Activated CD8-positive, alpha-beta memory T cell treated with anti-CD3 and anti-CD28 coated beads for 24 hours (primary cell): ENCODE measurements at places on chromosomes 5 and 9.
A peak's percentile ranks its signal among the peaks of the same experiment; 100 is the strongest.

DNA sequence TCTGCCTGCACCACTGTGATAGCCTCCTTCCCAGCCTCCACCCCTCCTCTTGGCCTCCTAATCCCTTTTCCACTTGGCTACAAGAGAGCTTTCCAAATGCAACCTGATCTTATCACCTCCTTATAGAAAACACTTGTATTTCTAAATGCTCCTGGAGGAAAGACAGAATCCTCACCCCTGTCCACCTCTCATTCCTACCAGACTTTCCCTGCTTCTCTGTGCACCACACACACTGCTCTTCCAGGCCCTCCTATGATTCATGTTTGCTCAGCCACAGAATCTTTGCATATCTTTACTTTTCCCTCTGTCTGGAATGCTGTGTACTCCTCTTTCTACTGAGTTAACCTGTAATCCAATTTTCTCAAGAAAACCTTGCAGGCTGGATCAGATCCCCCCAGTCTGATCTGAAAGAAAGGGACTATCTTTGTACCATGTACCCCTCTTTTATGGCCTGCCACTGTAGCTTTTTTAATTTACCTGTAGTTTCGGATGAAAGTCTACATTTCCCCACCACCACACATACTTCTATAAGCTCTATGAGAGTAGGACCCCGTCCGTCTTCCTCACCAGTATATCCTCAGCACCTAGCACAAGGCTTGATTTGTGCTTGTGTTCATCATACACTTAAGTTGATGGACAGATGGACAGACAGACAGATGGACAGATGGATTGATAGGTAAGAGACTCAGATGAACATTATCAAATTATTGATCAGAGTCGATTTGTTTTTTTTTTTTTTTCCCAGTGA lies 95.3 kb downstream of the GALNT10 start:
- no peak for DNase-seq

DNA sequence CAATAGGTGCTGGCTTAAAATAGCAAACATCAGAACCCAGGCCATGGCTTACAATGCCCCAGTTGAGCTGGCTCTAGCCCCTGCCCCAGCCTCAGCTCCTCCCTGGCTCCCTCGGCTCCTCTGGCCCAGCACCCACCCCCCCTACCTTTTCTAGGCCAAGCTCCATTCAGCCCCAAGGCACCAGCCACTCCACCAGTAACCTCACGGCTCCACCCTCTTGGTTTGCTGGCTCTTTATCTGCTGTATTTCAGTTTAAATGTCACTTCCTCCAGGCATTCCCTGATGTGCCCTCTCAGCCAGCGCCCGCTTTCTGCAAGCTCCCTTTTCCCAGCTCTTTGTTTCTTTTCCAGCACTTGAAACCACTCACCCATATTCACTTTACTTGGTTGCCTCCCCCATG lies 10.6 kb downstream of the C1QTNF2 start:
- no peak for DNase-seq

DNA sequence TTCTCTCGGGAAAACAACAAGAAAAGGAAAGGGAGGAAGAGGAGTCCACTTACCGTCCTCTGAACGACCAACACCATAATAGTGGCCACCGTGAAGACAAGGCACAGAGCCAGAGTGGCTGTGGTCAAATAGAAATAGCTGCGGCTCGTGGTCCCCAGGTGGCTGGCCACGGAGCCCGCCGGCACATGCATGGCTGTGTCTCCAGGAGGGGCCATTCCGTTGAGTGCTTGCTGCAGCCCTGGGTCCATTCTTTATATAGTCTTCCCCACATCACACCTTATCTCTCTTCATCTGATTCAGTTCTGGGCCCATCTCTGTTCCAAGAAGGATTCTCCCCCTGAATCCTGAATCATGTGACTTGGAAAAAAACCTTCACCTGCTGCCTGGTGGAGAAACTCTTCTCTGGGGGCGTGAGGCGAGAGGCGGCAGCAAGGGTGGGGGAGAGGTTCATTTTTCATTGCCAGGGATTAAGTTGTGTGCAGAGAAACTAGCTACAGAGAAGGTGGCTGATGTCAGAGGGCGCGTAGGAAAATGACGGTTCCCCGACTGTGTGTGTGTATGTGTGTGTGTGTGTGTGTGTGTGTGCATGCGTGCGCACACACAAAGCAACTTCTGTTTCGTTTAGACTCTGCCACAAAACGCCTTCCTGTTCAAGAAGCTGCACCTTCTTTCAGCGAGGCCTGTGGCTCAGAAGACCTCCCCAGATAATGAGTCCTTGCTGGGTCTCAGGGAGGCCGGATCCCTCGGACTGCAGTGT lies at the start of gene TNFSF8:
Gene TNFSF8 (minus strand): TSS at position 536 of the 757 bp plus-strand sequence. CDS start 288 bp downstream, at position 248.
- peak; percentile 87 for DNase-seq

DNA sequence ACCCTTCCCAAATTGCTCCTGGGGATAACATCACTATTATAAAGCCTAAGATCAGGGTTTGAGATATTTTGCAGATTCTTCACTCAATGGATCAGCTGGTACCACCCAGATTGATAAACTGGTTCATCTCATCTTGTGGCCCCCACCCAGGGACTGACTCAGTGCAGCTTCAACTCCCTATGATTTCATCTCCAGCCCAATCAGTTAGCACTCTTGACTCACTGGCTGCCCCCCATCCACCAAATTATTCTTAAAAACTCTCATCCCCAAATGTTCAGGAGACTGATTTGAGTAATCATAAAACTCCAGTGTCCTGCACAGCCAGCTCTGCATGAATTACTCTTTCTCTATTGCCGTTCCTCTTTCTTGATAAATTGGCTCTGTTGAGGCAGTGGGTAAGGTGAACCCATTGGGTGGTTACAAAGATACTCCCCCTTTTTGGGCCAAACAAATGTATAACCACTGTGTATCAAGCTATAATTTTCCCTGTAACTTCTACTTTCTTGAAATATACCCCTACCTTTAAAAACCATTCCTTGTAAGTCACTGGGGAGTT lies 263.3 kb upstream of the IL12B start:
- no peak for DNase-seq

DNA sequence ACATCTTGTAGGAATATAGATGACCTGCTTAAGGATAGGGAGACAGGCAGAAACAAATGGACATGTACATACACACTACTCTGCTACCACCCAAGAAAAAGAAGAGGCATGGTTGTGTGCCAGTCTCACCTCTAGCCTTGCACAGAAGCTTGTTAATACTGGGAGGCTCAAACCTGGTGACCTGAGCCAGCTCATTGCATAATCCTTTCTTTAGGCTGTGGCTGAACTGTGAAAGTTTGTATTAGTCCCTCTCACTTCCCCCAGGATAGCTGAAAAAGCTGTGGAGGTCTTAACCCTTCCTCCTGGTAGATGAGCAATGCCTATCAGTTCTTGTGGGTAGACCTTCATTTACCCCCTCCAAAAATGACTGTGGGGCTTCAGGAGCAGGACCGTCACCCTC lies 28.7 kb downstream of the TPD52L3 start:
- no peak for DNase-seq

- DNase-seq: no peak
These were observed 313.5 kb upstream of the PANK3 start for GRCh38 chr5:168892618-168893186.

DNA sequence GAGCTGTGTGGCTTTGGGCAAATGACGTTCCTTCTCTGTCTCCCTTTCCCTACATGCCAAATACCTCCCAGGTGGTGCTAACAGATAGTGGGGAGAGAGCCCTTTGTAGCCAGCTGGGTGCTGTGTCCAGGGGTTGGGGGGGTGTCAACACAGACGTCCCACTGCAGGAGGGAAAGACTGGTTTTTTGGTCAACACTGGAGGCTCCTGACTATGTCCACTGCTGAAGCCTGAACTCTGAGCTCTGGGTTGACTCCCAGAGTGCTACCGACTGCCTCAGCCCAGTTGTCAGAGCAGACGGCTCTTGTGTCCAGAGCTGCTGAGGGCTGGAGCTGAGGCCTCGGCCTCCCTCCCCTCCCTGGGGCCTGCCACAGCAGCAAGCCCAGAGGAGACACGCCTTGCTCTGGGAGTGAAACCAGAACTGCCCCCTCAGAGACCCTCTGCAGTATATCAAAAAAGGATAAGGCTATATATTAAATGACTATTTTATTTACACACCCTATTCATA lies 14.8 kb upstream of the SLC25A51 start:
- no peak for DNase-seq

GRCh38 chr5:53783624-53784228 lies 223.3 kb downstream of the NDUFS4 start:
- no peak for DNase-seq

DNA sequence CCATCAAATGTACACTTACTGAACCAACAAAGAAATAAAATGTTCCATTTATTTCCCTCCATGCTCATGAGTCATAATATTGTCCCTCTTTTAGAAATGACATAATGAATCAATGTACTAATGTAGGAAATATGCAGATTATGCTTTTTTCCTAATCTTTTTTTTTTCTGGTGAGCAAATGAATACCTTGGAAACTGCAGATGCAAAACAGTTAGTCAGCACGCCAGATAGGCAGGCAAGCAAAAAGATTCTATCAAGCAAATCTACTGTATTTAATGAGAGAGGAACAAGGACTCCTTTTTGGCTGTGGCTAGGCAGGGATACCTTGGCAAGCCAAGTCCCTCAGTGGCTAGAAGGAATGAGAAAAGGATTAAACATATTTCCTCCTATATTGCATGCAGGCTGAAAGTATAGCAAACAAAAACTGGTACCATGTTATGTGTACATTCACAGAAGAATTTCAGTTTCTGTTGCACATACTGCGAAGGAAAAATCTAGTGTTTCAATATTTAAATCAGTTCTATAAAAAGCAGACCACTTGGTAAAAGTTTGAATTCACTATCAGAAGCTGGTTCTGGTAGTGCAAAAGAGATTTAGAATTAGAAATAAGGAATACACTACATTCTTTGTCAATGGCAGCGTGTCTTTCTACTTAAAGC lies 605.4 kb downstream of the TLE1 start:
- no peak for DNase-seq

DNA sequence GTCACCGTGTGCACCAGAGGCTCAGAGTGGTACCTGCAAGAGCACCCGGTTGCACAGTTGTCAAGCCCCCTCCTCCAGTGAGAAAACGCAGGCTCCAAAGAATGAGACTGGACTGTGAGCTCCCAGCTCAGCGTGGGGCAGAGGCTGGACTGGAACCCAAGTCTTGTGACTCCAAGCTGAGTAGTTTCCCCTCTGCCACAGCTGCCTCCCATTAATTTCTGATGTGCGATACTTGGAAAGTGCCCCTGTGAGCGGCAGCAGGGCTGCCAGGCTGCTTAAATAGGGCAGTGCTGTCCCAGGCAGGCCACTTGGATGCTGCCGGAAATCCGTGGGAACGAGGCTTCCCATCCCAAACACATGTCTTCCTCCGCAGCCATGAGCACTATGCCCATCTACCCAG lies 62.2 kb upstream of the ANGPTL2 start:
- no peak for DNase-seq

GRCh38 chr5:110544603-110545002 lies 181.9 kb downstream of the TMEM232 start:
- no peak for DNase-seq

DNA sequence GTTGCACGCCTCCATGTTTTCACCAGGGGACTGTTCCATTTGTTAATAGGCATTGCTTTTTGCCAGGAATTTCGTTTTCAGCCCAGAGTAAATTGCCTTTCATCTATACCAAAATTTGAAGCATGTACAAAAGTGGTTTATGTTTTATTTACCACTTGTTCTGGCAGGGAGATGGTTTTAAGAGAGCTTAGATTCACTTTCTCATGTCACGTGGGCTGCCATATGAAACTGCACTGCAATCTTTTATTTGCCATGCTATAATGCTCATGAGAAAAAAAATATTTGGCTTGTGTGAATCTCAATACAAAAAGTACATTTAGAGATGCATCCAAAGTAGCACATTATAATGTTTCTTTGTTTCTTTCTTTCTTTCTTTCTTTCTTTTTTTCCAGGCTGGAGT lies 284.1 kb upstream of the GRIA1 start:
- no peak for DNase-seq

DNA sequence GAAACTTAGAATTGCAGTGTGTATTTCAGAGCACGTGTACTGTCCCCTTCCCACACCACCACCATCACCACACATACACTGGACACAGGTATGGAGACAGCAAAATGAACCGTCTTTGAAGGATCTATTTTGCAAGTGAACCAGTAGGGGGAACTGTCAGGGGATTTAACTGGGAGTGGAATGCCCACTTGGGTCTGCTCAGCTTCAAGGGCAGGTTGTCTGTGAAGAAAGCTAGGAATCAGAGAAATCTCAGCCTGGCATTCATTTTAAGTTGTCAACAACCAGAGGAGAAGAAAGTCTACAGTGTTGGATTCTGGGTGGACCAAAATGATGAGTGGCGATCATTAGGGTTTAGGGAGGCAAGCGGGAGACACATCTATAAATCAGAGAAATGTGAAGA lies 147.0 kb downstream of the DCP2 start:
- DNase-seq: no peak

DNA sequence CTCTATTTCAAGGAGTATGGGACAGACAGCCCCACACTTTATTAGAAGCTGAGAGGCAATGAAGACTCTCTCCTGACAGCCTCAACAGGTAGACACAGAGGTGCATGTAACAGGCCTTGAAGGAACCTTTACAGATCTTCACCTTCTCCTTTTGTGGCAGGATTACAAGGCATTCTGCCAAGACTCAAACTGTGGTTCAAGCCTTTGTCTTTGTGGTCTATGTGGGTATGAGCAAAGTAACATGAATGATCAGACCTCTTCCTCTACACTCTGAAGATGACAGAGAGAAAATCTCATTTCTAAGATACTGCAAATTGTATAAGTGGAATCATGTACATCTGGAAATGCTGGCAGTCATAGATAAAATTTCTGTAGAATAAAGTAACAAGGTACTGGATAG lies 346.9 kb downstream of the CDH9 start:
- no peak for DNase-seq

- DNase-seq: no peak
These were observed 26.8 kb downstream of the NMRK1 start for GRCh38 chr9:75061169-75061568.

- no peak for DNase-seq
These were observed 7.9 kb downstream of the CMYA5 start for GRCh38 chr5:79697222-79698170.

GRCh38 chr5:58069846-58070245 lies 390.0 kb downstream of the PLK2 start:
- DNase-seq: no peak

GRCh38 chr9:134059661-134060395 lies 8.0 kb downstream of the BRD3 start:
- no peak for DNase-seq

GRCh38 chr9:71662082-71662481 lies 106.2 kb downstream of the CEMIP2 start:
- no peak for DNase-seq

DNA sequence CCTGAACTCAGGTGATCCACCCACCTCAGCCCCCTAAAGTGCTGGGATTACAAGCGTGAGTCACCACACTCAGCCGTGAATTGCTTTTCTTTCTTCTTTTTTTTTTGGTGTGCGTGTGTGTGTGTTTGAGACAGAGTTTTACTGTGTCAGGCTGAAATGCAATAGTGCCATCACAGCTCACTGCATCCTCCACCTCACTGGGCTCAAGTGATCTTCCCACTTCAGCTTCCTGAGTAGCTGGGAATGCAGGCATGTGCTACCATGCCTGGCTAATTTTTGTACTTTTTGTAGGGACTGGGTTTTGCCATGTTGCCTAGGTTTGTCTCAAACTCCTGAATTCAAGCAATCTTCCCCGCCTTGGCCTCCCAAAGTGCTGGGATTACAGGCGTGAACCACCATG lies 113.7 kb upstream of the HAPLN1 start:
- no peak for DNase-seq
